Effector memory CD8-positive, alpha-beta T cell (primary cell): ENCODE measurements at places on chromosomes 1 and 21.

GRCh38 chr1:27052527-27052926 is 39.9 kb upstream of the TENT5B start:
- DNase-seq: no peak

GRCh38 chr1:86169625-86170024 is 13.1 kb upstream of the COL24A1 start:
- DNase-seq: no peak

GRCh38 chr1:12594966-12595756 is 22.8 kb downstream of the DHRS3 start:
- DNase-seq: peak; percentile 22

- DNase-seq: no peak
Observed at GRCh38 chr1:95255826-95256225, 21.8 kb downstream of the RWDD3 start.

- DNase-seq: peak; percentile 14
Observed at GRCh38 chr1:198935306-198935921, 296.6 kb downstream of the PTPRC start.

DNA sequence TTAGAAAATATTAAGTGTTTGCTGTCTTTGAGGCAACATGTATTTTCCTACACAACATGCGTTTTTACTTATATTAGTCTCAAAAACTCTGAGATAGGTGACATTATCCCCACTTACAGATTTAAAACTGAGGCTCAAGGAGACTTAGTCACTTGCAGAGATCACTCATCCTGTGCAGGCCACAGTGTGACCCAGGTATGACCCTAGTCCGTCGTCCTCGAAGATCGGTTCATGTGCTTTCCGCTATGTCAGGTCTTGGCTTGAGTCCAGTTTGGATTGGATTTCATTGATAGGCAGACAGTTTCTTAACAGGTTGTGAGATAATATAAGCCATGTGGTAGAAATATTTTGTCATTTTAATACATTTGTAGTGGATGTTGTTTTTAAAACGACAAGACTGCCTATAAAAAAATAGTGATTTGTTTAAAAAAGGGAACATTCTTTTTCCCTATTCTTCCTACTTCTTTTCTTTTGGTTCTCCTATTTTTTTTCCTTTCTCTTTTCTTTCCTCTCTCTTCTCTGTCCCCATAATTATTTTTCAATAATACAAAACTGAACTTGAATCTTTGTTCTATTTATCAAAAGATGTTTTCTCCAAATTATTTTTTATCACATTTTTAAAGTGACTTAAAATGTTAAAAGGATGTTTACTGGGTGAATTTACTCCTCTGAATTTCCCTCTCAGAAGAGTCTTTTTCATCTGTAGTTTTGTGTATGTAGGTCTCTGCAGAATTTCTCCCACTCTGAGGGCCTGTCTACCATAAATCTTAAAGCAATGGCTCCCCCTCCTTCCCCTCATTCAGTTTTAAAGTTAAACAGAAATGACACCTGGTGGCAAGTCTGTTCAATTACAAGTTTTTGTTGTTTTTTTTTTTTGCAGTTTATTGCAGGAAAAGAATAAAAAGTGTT is 81.8 kb downstream of the PHTF1 start:
- no peak for DNase-seq

DNA sequence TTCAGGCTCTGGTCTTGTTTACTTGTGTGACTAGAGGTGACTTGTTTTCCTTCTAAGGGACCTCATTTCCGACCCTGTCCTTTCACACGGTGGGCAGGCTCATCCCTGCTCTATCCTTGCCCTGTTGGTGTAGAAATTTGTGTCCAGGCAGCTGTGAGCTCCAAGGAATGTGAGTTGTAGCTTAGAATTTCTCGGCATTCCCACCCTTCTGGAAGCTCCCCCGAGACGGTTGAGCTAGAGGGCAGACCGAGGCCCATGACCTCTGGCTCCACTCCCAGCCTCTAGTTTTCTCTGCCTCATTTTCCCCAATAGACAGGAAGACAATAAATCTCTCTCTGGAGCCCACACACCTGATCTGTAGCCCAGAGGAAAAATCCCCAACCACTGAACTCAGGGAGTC is 100.9 kb downstream of the NAV1 start:
- DNase-seq: no peak

GRCh38 chr1:224733027-224733911 is 117.2 kb downstream of the CNIH3 start:
- no peak for DNase-seq

- DNase-seq: no peak
Observed at GRCh38 chr1:161185732-161186311, 8.5 kb upstream of the B4GALT3 start.

- DNase-seq: no peak
Observed at GRCh38 chr1:114274621-114275317, 121.1 kb upstream of the SYT6 start.

GRCh38 chr21:31897311-31897710 is 24.5 kb downstream of the HUNK start:
- no peak for DNase-seq

DNA sequence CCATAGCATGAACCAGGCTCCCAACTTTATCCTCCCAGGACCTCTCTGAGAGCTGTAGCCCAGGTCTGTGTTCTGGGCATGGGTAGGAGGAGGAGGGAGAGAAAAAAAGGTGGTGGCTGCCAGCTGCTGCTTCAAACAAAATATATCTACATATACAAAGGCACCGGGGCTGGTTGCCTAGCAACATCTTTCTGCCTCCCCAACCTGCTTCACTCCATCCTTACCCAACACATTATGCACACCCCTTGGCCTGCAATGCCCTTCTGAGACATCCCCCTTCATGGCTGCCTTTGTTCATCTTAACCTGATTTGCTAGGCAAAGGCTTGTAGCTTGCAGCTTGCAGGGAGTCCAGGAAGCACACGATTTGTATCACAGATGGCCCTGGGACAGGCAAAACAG is 27.2 kb upstream of the ATP1A1 start:
- DNase-seq: no peak

GRCh38 chr1:221543529-221544120 is 198.3 kb downstream of the DUSP10 start:
- DNase-seq: no peak

DNA sequence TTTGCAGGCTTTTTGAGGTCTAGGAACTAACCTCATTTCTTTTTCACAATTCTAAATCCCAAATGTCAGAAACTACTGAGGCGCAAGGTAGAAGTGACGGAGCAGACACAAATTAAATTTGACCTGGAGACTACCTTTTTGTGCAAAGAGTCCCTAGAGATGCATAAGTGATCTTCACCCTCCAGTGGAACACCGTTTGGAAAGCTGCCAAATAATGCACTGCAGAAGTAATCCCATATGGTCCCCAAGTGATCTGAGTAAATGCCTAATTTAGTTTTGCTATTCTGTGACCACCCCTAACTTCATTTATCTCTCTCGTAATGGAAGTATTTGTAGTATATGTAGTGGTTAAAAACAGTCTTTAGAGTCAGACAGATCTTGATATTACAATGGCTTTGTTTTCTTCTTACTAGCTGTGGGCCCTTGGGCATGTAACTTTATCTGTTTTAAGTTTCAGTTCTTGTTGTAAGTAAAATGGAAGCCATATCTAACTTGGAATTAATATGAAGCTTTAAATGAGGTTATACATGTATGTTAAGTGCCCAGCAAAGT is 70.4 kb upstream of the IPO9 start:
- DNase-seq: no peak

DNA sequence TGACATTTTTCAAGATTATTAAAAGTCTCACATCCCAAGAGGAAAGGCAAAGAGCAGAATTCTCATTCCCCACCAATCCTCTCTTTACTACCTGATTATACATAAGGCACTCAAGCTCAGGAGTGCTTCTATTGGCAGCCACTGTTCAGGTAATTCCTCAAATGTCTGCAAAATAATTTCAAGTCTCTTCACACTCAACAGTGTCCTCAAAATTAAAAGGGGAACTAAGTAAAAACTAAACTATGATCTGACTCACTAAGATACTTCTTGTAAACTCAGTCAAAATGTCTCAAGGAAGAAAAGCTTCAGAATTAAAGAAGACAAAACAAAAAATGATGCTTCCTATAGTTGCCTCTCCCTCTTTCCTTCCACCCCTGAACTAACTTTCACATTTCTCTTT is 135.6 kb downstream of the GPATCH2 start:
- DNase-seq: no peak

GRCh38 chr1:164590592-164590991 is 31.6 kb downstream of the PBX1 start:
- no peak for DNase-seq

DNA sequence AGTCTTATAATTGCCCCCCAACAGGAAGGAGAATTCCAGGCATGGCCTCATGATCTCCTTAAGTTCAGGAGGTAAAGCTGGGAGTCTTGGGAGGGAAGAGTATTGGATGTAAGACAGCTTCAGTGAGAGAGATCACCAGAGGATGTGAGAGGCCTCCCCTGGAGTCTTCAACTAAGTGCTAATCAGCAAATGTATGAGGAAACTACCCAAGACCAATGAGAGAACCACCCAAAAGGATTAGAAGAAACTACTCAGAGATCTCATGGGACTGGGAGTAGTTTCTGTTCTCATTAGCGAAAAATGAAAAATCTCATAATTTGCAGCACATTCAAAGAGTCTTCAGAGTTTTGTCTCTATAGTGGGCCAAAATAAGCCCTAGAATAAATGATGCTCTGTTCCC is 36.6 kb upstream of the WNT2B start:
- DNase-seq: no peak

GRCh38 chr1:191697556-191697955 is 460.7 kb upstream of the RGS18 start:
- DNase-seq: no peak
